ENCODE measurements at places on chromosomes 7 and 10. TPM values are rescaled to one million over a fixed set of nuclear protein-coding genes. Genes with fewer than 3 reads are reported as not detected.

SFTPA1 gene
- polyA plus RNA-seq, result 0.75 TPM

DNA sequence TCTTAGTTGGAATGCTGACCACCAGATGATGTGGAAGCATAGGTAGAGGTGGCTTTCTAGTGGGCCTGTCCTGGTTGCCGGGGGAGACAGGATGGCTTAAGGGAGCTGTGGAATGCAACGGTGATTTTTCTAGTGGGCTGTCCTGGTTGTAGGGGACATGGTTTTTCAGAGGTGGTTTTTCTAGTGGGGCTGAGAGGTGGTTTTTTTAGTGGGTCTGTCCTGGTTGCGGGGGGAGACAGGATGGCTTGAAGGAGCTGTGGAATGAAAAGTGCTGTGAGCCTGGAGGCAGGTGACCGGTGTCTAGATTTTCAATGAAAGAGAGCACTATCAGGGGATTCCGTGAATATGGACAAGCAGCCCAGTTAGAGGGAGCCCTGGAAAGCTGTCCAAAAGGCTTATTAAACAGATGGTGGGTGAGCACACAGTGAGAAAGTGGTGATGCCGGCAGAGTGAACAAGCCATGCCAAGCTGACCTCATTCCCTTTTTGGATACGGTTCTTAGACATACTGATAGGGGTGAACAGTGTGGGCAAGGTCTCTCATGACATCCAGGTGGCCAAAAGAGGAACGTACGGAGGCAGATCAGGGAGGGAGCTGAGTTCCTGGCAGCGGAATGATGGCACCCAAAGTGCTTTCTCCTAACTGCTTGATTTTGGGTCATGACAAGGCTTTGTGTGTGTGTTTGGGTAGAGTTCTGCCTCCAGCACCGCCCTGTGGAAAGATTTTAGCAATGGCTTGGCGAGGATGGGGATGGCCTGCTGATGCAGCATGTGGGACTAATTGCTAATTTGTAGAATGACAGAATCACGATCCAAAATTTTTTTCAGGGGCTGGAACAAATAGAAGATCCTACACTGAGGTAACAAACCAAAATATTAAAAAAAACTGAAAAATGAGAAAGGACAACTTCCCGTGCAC, 126.6 kb downstream of the TMEM178B start:
- no peak for DNase-seq
- no peak overlapping the region for H3K4me3 ChIP-seq
- no peaks in the 10 kb centered on the region for H3K36me3 ChIP-seq
- no peak overlapping the region for H3K27ac ChIP-seq
- no peaks in the 10 kb centered on the region for H3K27me3 ChIP-seq

DNA sequence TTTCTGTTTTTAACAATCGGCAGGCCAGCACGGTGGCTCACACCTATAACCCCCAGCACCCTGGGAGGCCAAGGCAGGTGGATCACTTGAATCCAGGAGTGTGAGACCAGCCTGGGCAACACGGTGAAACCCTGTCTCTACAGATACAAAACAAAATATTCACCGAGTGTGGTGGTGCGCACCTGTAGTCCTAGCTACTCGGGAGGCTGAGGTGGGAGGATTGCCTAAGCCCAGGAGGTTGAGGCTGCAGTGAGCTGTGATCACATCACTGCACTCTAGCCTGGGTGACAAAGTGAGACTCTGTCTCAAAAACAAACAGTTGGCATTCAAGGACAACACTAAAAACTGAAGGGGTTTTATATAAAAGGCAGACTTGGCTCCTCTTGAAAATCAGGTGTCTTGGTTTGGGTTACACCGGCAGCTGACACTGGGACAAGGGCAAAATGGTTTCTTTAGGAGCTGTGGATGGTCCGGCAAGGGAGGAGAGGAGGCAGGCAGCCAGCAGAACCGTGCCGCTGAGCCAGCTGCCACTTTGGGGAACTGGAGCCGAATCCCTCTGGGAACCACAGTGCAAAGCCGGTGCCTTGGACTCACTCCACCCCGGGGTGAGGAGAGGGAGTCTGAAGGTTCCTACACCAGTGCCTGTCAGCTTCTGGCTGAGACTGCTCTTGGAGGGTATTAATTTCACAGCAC, 52.6 kb downstream of the CHST3 start:
- peaks cover 10% of the 10 kb centered on the region for H3K4me1 ChIP-seq
- no peaks in the 10 kb centered on the region for H3K27me3 ChIP-seq
- no peaks in the 10 kb centered on the region for H3K36me3 ChIP-seq

- peak overlapping the region; percentile 84 for H3K4me3 ChIP-seq
- no peaks in the 10 kb centered on the region for H3K27me3 ChIP-seq
- H3K27ac ChIP-seq, result peak overlapping the region; percentile 96
- no peak for DNase-seq
Measured at GRCh38 chr10:86711513-86712316, 43.4 kb downstream of the LDB3 start.

GTF2I gene
- 35.6 TPM for polyA plus RNA-seq

ANKRD26 gene
- polyA plus RNA-seq, result 1.2 TPM

- H3K4me3 ChIP-seq, result no peak overlapping the region
- H3K36me3 ChIP-seq, result no peaks in the 10 kb centered on the region
- no peak overlapping the region for H3K27ac ChIP-seq
- no peaks in the 10 kb centered on the region for H3K4me1 ChIP-seq
- no peak for DNase-seq
- no peaks in the 10 kb centered on the region for H3K27me3 ChIP-seq
Measured at GRCh38 chr7:67821116-67821515, 824.5 kb downstream of the TYW1 start.

GRCh38 chr10:3785851-3786271, 852 bp upstream of the KLF6 start:
- peaks cover 24% of the 10 kb centered on the region for H3K4me1 ChIP-seq
- H3K27me3 ChIP-seq, result no peaks in the 10 kb centered on the region
- peak overlapping the region; percentile 100 for H3K27ac ChIP-seq
- H3K4me3 ChIP-seq, result peak overlapping the region; percentile 89
- DNase-seq, result peak; percentile 80
- H3K36me3 ChIP-seq, result peaks cover 13% of the 10 kb centered on the region

DNA sequence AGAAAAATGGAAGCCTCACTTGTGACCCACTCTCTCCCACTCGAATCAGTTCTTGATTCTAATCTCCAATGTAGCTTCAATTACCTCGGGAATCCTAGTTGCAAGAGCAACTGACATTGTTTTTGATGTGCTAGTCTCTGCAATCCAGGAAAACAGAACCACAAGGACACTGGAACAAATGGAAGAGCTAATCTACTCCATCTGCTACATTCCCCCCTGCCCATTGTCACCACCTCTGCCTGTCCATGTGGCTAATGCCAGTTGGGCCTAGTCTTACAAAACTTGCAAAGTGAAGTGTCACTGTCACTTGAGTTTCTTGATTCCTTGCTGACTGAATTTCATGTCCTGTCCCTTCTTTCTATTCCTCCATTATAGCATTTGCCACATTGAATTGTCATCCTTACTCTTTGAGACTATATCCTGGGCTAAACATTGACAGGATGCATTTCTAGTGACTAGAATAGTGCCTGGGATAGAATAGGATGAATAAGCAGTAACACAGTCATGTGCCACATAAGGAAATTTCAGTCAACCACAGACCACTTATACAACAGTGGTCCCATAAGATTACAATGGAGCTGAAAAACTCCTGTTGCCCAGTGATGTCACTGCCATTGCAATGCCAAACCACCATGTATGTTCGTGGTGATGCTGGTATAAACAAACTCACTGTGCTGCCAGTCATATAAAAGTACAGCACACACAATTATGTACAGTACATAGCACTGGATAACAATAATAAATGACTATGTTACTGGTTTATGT, 13.5 kb downstream of the GCC1 start:
- DNase-seq, result no peak
- no peak overlapping the region for H3K4me3 ChIP-seq
- no peaks in the 10 kb centered on the region for H3K27me3 ChIP-seq
- H3K4me1 ChIP-seq, result no peaks in the 10 kb centered on the region

DNA sequence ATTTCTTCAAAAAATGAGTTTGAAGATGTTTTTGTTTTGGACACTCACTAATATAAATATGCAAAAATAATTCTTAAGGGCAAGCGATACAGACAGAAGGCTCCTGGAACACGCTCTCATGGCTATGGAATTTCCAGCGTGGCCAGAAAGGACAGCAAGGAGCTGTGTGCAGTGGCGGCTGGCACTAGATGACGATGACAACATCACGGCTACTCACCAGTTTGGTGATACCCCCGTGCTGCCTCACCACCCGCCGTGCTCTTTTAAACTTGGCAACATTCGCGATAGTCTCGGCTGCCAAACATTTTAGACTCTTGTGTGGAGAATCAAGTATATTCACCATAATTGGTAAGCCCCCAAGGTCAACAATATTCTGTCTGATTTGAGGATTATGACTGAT, 54.9 kb downstream of the ODAD2 start:
- no peak overlapping the region for H3K27ac ChIP-seq
- no peak overlapping the region for H3K4me3 ChIP-seq
- H3K36me3 ChIP-seq, result no peaks in the 10 kb centered on the region
- no peaks in the 10 kb centered on the region for H3K27me3 ChIP-seq
- no peak for DNase-seq

DNA sequence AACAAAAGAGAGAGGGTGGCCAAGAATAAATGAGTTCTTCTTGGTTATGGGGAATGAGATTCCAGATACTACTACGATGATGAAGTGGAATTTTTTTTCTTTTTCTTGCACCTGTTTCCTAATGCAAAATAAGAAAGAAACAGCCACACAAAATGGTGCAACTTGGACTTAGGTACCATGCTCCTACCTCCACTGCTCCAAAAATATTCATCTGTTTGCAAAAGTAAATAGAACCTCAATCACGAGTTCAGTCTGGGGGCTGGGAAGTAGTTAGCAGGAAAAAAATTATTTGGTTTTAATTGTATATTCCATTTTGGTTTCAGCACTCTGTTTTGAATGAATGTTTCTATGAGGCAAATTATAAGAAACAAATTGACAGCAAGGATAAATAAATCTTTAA, 73.5 kb downstream of the SLC25A13 start:
- H3K27ac ChIP-seq, result no peak overlapping the region
- no peaks in the 10 kb centered on the region for H3K36me3 ChIP-seq
- DNase-seq, result no peak
- H3K4me1 ChIP-seq, result no peaks in the 10 kb centered on the region

- peaks cover 44% of the 10 kb centered on the region for H3K4me1 ChIP-seq
- H3K27me3 ChIP-seq, result no peaks in the 10 kb centered on the region
- no peak overlapping the region for H3K4me3 ChIP-seq
- H3K36me3 ChIP-seq, result peaks cover 9% of the 10 kb centered on the region
- H3K27ac ChIP-seq, result no peak overlapping the region
- no peak for DNase-seq
Measured at GRCh38 chr10:125882596-125882995, 1.5 kb upstream of the DHX32 start.

GRCh38 chr10:1403508-1404322, 333.6 kb downstream of the ADARB2 start:
- H3K27ac ChIP-seq, result no peak overlapping the region
- H3K4me1 ChIP-seq, result no peaks in the 10 kb centered on the region
- no peak overlapping the region for H3K4me3 ChIP-seq
- no peaks in the 10 kb centered on the region for H3K36me3 ChIP-seq

ADAM22 gene
- 0.15 TPM for polyA plus RNA-seq

DNA sequence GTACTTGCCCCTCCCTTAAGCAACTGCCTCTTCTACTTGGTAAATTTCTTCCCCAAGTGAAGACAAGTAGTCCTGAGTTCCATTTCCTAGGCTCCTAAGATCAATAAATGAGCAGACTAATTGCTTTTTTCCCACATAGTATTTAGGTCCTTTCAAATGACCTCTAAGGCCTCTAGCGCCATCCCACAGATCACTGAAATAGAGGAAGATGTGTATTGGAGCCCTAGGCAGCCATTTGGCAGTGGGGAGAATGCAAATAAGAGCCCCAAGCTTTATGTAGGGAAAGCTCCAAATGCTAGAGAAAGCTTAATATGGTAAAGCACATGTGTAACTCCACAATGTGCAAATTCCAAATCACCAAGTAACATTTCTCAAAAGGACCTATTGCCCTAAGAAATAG, 316.5 kb upstream of the PHF14 start:
- no peak overlapping the region for H3K27ac ChIP-seq
- no peaks in the 10 kb centered on the region for H3K4me1 ChIP-seq
- no peaks in the 10 kb centered on the region for H3K27me3 ChIP-seq
- DNase-seq, result no peak

SUN3 gene
- not detected for polyA plus RNA-seq

- no peak overlapping the region for H3K4me3 ChIP-seq
- H3K4me1 ChIP-seq, result no peaks in the 10 kb centered on the region
- DNase-seq, result no peak
- no peaks in the 10 kb centered on the region for H3K36me3 ChIP-seq
- no peaks in the 10 kb centered on the region for H3K27me3 ChIP-seq
Measured at GRCh38 chr10:23479798-23480473, 41.1 kb downstream of the OTUD1 start.

Data from stomach (tissue), 19 donors.